Posterior cingulate gyrus (tissue), 11 donors: ENCODE measurements at places on chromosomes 5 and 9.

- no peak for DNase-seq
Measured at GRCh38 chr5:40679913-40680681, at the start of gene PTGER4. Gene PTGER4, plus strand, starts transcription at chr5:40679915. Its CDS starts 1,079 bp downstream, at chr5:40680994.

DNA sequence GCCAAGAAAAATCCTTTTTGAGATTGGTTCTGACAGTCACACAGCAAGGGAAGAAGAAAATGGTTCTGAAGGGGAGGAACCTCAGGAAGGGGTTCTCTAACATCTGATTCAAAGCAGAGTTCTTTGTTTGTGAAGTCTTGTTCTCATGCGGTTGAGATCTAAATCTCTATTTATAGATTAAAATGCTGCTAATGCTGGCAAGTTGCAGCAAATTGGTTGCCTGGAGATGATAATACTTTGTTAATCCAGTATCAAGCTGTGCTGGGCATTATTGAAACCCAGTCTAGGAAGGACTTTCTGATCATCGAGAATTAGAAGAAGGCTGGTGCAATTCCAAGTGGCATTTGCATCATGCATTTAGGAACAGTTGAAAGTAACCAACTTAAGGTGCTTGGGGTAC, 34.0 kb upstream of the SLC28A3 start:
- no peak for DNase-seq

GRCh38 chr5:32285510-32286138, 27.1 kb downstream of the MTMR12 start:
- DNase-seq, result no peak

GRCh38 chr5:117759849-117760499, 1185.4 kb upstream of the SEMA6A start:
- no peak for DNase-seq

DNA sequence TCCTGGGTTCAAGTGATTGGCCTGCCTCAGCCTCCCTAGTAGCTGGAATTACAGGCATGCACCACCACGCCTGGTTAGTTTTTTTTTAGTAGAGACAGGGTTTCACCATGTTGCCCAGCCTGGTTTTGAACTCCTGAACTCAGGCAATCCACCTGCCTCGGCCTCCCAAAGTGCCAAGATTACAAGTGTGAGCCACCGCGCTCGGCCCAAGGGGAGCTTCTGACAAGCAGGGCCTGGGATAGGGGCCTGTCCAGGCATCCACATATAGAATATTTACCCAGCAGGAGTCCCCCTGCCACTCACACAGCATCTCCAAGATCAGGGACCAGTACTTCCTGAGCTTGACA, 10.1 kb downstream of the IRF1 start:
- no peak for DNase-seq

DNA sequence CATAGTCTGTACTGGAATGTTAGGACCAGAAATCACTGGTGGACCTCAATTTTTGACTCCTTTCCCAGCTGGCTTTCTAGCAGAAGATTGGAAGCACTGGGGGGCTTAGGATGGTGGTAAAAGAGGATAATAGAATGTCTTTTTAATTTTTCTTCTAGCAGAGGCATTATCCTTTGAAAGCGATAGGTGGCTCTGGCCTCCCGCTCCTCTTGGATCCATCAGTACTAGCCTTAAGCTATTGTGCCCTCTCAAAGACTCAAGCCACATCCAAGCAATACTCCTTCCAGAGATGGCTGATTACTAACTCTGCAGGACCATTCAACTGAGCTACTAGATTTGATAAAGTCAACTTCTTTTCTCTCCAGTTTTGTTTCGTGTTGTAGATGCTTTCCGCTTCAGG, 610.6 kb downstream of the CDH12 start:
- no peak for DNase-seq
